PC-9 (cell line): ENCODE measurements at places on chromosomes 5 and 9. TPM values are rescaled to one million over a fixed set of nuclear protein-coding genes. Genes with fewer than 3 reads are reported as not detected.

DNA sequence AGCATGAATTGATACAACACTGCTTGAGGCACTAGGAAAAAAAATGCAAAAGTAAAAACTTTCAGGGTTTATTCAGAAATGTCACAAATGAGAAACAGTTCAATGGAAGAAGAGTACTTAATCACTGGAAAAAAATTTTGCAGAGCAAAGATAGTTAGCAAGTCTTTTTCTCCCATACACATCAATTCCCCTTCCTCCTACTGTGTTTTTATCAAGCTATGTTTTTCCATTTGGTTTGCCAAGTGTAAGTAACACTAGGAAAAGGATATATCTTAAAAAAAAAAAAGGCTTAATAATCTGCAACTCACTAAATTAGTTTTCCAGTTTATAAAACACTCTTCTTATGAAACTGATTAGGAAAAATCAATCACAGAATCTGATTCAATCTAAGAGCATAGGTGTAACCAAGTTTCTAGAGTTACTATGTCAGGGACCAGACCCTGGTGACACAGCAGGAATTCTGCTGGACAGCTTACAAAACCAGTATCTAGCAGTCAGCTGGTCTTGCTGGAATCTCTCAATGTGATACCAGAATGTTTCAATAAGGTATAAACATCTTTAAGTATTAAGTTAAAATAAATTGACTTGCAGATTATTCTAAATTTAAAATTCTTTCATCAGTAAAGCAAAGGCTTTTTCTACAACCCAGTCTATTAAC is 34.7 kb downstream of the RNF145 start:
- peaks cover 45% of the 10 kb centered on the region for H3K36me3 ChIP-seq
- H3K27ac ChIP-seq = 0 out of 2 replicates have a peak overlapping the region, but pooled peaks have one; percentile 36
- DNase-seq = peak; percentile 27
- no peak overlapping the region for H3K4me3 ChIP-seq
- H3K27me3 ChIP-seq = no peaks in the 10 kb centered on the region

- H3K36me3 ChIP-seq = no peaks in the 10 kb centered on the region
- H3K27me3 ChIP-seq = no peaks in the 10 kb centered on the region
- DNase-seq = peak; percentile 78
- no peak overlapping the region for H3K4me3 ChIP-seq
- H3K4me1 ChIP-seq = peaks cover 10% of the 10 kb centered on the region
- peak overlapping the region; percentile 33 for H3K27ac ChIP-seq
These were observed 203.3 kb upstream of the CDH9 start for GRCh38 chr5:27241564-27242257.

GRCh38 chr5:116572350-116573278 is 2.0 kb downstream of the SEMA6A start:
- DNase-seq = no peak
- no peak overlapping the region for H3K4me3 ChIP-seq
- no peaks in the 10 kb centered on the region for H3K36me3 ChIP-seq
- no peaks in the 10 kb centered on the region for H3K4me1 ChIP-seq
- no peak overlapping the region for H3K27ac ChIP-seq
- no peaks in the 10 kb centered on the region for H3K27me3 ChIP-seq

GRCh38 chr5:2755076-2755680 is 3.7 kb upstream of the IRX2 start:
- H3K36me3 ChIP-seq = no peaks in the 10 kb centered on the region
- H3K4me3 ChIP-seq = no peak overlapping the region
- H3K4me1 ChIP-seq = peaks cover 31% of the 10 kb centered on the region
- H3K27me3 ChIP-seq = no peaks in the 10 kb centered on the region
- DNase-seq = no peak
- H3K27ac ChIP-seq = no peak overlapping the region

DNA sequence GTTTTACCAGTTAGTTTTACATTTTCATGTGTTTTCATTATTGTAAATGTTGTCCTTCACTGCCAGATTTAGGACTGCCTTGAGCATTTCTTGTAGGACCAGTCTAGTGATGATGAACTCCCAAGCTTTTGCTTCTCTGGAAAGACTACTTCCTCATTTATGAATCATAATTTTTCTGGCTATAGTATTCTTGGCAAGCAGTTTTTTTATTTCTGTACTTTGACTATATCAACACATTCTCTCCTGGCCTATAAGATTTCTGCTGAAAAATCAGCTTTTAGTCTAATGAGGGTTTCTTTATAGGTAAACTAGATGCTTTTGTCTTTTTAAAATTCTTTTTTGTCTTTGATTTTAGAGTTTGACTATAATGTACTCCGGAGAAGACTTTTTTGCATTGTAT is 256.8 kb upstream of the GRAMD2B start:
- no peak overlapping the region for H3K27ac ChIP-seq
- H3K36me3 ChIP-seq = no peaks in the 10 kb centered on the region
- no peaks in the 10 kb centered on the region for H3K4me1 ChIP-seq
- H3K27me3 ChIP-seq = no peaks in the 10 kb centered on the region
- H3K4me3 ChIP-seq = no peak overlapping the region

The PLPPR1 gene
- not detected in 2 replicates for total RNA-seq

- no peak for DNase-seq
These were observed 1644.0 kb downstream of the MAT2B start for GRCh38 chr5:165149431-165149830.

The SLC36A2 gene
- not detected in 2 replicates for total RNA-seq

DNA sequence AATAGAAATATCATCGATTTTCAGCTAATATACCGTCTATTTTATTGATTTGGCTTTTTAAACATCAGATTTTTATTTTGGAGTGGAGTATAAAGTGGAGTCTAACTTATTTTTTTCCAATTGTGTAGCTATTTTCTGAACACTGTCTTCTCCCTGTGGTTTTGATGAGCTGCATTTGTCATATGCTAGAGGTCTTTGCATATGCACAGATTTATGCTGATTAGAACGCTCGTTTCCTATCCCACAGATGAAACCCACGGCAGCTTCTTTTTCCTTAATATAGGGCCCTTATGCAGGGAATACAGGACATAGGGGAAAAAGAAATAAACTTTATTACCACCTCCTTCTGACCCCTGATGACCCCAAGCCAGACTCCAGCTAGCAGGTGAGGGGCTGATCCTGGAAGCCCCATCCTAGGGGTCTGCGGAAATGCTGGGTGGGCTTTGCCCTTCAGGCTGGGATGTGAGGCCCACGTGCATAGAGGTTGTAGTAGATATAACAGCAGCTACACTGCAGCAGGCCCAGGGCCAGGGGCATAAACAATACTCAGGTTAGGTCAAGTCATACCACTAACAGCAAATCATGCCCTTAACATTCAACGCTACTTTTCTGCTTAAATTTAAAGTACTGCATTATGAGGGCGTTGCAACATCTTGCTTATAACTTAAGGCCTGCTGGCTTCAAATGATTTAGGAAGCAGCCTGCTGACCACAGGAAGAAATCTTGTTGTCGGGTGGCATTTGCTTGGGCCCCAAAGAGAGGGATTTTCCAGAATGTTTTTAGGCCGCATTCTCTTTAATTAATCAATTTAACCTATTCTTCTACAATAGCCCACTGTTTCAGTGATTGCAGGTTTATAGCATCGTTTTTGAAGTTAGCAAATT is 28.5 kb downstream of the MVB12B start:
- H3K36me3 ChIP-seq = no peaks in the 10 kb centered on the region
- H3K4me1 ChIP-seq = no peaks in the 10 kb centered on the region
- H3K27ac ChIP-seq = no peak overlapping the region
- H3K4me3 ChIP-seq = no peak overlapping the region

The WDR38 gene
- total RNA-seq = not detected in 2 replicates

- DNase-seq = no peak
- H3K4me3 ChIP-seq = peak overlapping the region; percentile 66
- H3K36me3 ChIP-seq = 0 out of 2 replicates have a peak, but pooled peaks cover 5% of the 10 kb centered on the region
- H3K27me3 ChIP-seq = no peaks in the 10 kb centered on the region
- H3K4me1 ChIP-seq = peaks cover 53% of the 10 kb centered on the region
These were observed 813 bp upstream of the SLU7 start for GRCh38 chr5:160419458-160420330.

DNA sequence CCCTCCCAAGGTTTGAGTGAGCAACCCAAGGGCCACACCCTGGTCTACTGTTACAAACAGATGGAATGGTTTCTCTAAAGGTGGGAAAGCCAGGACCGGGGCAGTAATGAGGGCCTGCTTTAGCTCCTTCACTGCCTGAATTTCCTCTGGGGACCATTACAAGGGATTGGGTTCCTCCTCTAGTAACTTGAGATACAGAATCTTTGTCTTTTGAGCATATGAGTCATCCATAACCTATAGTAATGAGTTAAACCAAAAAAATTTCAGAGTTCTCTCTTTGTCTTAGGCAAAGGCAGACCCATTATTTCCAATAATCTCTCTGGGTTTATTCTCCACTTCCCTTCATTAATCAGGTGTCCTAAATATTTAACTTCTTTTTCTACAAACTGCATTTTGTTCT is 618.8 kb downstream of the HINT1 start:
- H3K4me1 ChIP-seq = peaks cover 58% of the 10 kb centered on the region
- H3K4me3 ChIP-seq = no peak overlapping the region
- no peak overlapping the region for H3K27ac ChIP-seq

- DNase-seq = peak; percentile 77
- no peak overlapping the region for H3K27ac ChIP-seq
- H3K36me3 ChIP-seq = peaks cover 7% of the 10 kb centered on the region; the same call in 1 of the 2 replicates
- H3K27me3 ChIP-seq = no peaks in the 10 kb centered on the region
These were observed 46.6 kb upstream of the IPPK start for GRCh38 chr9:92716557-92716956.

DNA sequence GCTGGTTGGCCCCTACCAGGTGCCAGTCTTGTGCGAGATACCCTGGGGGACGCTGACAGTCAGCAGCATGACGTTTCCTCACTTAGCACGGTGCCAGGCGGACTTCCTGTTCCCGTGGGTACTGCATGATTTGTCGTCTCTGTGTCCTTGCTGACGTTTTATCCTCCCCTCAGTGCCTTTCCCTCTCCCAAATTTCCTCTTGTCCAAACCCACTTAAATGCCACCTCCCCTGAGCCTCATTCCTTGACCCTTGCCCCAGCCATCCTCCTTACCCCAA is 60.6 kb upstream of the SAP30L start:
- H3K4me1 ChIP-seq = no peaks in the 10 kb centered on the region
- H3K4me3 ChIP-seq = no peak overlapping the region
- H3K36me3 ChIP-seq = peaks cover 15% of the 10 kb centered on the region
- H3K27ac ChIP-seq = no peak overlapping the region
- DNase-seq = no peak
- H3K27me3 ChIP-seq = no peaks in the 10 kb centered on the region

The CCNI2 gene
- 1.2 and 1.7 TPM in 2 replicates for total RNA-seq

The CCNO gene
- total RNA-seq = 4.7 and 7.1 TPM in 2 replicates

DNA sequence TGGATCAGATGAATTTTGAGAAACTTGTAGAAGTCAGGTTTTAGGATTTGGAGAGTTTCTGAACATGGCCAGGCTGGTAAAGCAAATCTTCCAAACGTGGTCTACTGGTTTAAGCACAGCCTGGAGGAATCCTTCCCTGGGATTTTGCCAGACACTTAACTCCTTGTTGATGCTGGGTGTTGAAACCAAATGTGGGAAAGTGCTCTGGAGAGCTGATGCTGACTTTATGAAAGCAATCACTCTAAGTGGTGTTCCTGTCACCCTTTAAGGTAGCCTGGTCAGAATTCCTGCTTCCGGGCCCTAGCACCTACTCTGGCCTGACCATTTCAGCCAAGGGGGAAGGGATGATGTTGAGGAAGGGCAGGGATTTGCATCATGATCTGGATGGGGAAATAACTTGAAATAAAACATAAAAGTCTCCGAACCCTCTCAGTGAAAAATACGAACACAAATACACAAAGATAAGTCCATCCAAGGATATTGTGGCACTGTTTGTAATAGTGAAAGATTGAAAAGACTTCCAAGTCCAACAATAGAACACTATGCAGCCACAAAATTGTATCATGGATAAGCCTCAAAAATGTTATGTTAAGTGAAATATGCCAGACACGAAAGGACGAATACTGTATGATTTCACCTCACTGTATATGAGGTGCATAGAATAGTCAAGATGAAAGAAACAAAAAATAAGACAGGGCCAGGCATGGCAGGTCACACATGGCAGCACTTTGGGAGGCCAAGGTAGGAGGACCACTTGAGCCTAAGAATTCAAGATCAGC is 57.7 kb downstream of the PDE6A start:
- peaks cover 3% of the 10 kb centered on the region; the same call in 1 of the 2 replicates for H3K4me1 ChIP-seq
- no peaks in the 10 kb centered on the region for H3K36me3 ChIP-seq
- no peak overlapping the region for H3K27ac ChIP-seq
- DNase-seq = peak; percentile 10
- H3K27me3 ChIP-seq = no peaks in the 10 kb centered on the region

DNA sequence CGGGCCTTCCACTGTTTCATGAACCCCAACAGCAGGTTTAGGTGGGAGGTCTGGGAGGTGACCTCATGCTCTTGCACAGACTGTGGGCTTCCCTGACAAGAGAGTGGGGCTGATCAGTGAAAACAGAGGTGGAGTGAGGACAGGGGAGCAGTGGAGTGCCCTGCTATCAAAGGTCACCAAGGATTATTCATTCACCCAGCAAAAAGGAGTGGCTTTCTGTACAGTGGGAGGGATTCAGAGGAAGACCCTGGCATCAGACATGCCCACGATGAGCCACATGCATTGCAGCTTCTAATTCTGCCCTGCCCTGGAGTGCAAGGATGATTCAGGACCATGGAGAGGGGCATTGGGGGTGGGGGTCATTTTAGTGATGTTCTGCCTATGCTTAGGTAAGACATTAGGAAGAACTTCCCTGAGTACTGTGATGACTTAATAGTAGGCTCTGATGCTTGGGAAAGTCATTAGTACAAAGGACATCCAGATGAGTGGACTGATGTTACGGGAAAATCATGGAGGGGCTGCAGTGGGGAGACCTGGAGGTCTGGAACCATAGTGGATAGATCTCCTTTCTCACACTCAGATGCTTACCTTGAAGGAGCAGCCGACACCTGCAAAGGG is 12.8 kb downstream of the TRAF1 start:
- H3K4me3 ChIP-seq = no peak overlapping the region
- peaks cover 7% of the 10 kb centered on the region for H3K4me1 ChIP-seq
- no peak overlapping the region for H3K27ac ChIP-seq
- no peaks in the 10 kb centered on the region for H3K27me3 ChIP-seq

DNA sequence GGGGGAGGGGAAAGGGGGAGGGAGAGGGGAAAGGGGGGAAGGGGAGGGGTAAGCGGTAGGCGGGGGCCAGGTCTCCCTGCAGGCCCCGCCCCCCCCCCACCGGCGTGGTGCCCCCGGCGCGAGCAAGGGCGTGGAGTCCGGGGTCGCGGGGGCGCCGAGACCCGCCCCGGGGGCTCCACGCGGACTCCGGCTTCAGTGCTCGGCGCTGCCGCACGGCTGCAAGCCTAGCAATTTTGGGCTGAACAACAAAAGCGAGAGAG is 10.8 kb downstream of the C9orf50 start:
- peak overlapping the region; percentile 62 for H3K27ac ChIP-seq
- H3K4me1 ChIP-seq = peaks cover 32% of the 10 kb centered on the region
- H3K27me3 ChIP-seq = no peaks in the 10 kb centered on the region
- H3K36me3 ChIP-seq = no peaks in the 10 kb centered on the region
- no peak for DNase-seq
- peak overlapping the region; percentile 93 for H3K4me3 ChIP-seq

The CCL21 gene
- total RNA-seq = not detected in 2 replicates

DNA sequence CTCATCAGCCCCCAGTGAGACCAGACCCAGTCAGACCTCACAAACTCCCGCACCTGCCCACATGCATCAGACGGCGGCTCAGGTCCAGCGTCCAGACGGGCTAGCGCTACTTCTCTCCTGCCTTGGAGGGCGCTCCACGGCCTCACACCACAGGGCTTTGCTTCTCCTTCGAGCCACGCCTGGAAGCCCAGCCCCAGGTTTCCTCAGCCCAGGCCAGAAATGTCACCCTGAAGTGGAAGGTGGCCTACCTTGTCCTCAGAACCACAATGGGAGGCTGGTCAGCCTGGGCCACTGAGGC is 2.8 kb downstream of the NACC2 start:
- no peak overlapping the region for H3K4me3 ChIP-seq
- no peak overlapping the region for H3K27ac ChIP-seq
- H3K36me3 ChIP-seq = no peaks in the 10 kb centered on the region
- H3K27me3 ChIP-seq = no peaks in the 10 kb centered on the region
- DNase-seq = no peak

The PLAC8L1 gene
- not detected in 2 replicates for total RNA-seq

The AGGF1 gene
- total RNA-seq = 15.4 and 19.4 TPM in 2 replicates
